ENCODE measurements at places on chromosomes 5 and 9. TPM values are rescaled to one million over a fixed set of nuclear protein-coding genes. Genes with fewer than 3 reads are reported as not detected.

The PCDHB12 gene
- polyA plus RNA-seq, result 0.13 TPM

The C9 gene
- polyA plus RNA-seq, result not detected

The MSX2 gene
- 1.4 TPM for polyA plus RNA-seq

The ELAVL2 gene
- 0.28 TPM for polyA plus RNA-seq

The CFAP90 gene
- not detected for polyA plus RNA-seq

DNA sequence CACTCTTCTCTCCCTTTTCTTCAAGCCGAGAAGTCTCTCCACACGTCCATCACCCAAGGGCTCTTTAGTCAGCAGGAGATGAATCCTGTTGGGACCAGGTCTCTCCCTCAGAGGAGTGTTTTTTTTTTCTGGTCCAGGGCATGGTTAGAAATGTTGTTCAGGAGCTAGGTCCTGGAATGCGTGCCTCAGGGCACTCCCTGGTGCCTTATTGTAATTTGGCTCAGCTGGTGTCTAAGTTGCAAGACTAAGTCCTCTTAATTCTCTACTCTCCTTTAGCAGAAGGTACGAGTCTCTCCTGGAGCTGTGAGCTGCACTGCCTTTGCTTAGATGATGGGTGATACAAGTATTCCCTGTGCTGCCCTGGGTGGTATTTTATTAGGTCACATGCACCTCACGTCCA lies 111.9 kb downstream of the CNTLN start:
- DNase-seq, result no peak

GRCh38 chr9:117919538-117919937 lies 215.3 kb downstream of the TLR4 start:
- DNase-seq, result no peak

- peak; percentile 16 for DNase-seq
Observed at GRCh38 chr9:18362901-18363685, 110.9 kb upstream of the ADAMTSL1 start.

DNA sequence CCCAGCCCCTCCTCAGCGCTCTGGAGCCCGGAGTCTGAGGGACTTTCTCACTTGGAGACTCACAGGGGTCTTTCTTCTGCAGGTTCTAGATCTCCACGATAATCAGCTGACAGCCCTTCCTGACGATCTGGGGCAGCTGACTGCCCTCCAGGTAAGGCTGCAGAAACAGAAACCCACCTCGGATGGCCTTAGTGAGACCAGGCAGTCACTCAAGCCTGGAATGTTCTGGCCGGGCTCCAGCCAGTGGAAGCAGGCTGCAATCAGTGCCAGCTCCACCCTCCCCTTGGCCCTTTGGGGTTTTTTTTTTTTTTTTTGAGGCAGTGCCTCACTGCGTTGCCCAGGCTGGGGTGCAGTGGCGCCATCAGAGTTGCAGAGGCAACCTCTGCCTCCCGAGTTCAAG lies 7.6 kb downstream of the LRSAM1 start:
- DNase-seq, result no peak

DNA sequence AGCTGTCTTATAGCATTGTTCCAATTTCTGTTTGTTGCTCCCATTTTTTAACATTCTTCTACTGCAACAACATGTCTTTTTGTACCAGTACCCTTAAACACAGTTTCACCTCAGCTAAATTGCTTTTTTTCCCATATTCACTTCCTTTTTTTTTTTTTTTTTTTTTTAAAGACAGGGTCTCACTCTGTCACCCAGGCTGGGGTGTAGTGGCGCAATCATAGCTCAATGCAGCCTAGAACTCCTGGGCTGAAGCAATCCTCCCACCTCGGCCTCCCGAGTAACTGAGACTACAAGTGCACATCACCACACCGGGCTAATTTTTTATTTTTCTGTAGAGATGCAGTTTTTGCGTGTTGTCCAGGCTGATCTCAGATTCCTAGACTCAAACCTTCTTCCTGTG lies 161.3 kb downstream of the NIPBL start:
- DNase-seq, result no peak

- DNase-seq, result no peak
Observed at GRCh38 chr5:131324303-131324702, 60.5 kb downstream of the CDC42SE2 start.

DNA sequence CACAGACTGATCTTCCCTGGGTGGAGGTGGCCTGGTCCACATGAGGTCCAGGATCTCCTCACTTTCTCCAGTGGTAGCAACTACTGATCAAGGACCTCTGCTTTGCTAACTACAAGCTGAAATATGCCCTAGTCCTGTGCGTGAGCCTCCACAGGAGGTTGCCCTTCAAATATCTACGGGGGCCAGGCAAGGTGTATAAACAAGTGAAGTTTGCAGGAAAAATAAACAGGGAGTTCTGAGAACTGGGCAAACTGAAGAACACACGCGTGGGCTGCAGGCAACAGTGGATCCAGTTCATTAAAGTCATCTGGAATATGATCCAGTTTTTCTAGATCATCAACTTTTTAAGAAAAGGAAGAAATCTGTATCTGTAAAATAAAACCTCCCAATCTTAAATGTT lies 167.5 kb upstream of the NR3C1 start:
- DNase-seq, result no peak

DNA sequence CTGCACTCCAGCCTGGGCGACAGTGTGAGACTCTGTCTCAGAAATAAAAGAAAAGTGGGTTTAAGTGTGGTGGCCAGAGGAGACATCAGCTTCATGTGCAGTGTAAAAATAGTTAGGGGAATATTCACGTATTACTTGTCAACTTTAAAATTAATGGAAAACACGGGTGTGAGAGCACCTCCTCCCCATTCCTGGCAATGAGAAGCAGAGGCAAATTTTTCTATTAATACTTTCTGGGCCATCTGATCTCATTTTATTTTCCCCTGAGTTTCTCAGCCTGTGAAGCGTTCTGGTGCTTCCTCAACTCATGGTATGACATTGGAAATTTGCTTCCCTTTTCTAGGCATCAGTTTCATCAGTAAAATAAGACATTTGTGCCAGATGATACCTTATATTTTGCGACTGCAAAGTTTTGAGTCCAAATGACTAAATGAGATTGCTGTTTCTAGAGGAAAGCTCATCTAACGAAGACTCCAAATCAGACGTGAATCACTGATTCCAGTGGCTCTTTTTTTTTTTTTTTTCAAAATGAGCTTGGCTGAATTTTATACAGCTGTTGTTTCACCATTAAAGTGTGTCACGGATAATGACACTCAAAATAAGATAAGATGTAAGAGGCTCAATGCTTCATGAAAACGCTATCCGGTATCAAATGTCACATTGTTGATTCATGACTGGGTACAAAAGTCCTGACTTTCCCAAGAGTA lies 104.6 kb downstream of the MSX2 start:
- peak; percentile 71 for DNase-seq

DNA sequence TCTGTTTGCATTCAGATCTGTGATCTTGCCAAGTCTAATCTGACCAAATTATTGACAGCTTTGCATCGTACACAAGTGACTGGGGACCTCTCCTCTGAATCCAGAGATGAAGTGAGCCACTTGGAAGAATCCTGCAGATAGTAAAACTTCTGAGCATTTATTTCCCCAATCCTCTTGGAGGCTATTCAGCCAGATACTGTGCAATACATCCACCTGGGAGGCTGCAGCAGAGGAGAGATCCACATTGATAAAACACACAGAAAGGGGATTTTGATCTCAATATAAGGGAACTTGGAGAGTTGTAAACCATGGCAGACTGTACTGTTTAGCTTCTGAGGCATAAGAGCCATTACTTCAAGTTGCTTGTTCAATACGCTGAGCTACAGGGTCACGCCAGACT lies 654.6 kb downstream of the MTRR start:
- no peak for DNase-seq

DNA sequence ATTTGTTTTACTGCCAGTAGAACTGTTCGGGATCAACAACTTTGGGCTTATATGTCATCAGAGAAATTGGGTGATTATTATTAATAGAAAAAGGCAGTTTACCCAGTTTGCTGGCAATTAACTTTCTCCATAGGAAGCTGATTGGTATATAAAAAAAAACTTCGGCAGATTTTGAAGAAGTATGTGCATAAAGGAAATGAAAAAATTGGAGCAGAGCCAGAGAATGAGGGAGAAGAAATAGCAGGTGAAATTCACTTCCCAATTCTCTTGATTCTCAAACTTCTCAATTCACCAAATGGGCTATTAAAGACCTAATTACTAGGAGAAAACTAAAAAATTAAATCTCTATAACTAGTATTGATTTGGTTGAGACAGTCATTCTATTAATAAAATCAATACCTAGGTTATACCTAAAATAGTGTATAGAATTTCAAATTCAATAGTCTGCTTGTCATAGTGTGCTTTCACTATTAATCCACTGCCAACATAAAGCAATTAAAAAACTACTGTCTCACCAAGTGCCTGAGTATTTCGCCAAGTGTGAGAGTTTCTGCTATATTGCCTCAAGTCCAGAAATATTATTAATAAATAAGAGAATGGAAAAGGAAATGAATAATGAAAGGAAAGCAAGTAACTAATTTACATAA lies 47.5 kb downstream of the STX17 start:
- DNase-seq, result no peak

- DNase-seq, result no peak
Observed at GRCh38 chr5:159052401-159053011, 47.2 kb downstream of the EBF1 start.

DNA sequence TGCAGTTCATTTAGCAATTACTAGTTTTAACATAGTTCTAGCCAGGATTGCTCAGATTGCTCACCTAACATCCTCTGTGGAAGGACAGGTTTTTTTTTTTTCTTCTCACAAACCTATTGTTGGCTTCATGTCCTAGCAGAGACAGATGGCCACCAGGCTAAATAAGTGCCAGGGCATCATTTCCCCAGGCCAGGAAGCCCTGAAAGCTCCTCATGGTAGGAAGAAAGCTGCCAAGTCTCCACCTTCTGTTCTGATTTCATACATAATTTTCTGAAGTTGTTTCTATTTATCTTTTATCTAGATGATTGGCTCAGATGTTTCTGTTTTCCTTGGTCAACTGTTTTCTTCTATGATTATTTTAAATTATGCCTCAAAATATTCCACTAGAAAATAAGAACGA lies 31.0 kb downstream of the EFCAB9 start:
- DNase-seq, result no peak

GRCh38 chr5:1366514-1366913 lies 21.6 kb upstream of the CLPTM1L start:
- no peak for DNase-seq

DNA sequence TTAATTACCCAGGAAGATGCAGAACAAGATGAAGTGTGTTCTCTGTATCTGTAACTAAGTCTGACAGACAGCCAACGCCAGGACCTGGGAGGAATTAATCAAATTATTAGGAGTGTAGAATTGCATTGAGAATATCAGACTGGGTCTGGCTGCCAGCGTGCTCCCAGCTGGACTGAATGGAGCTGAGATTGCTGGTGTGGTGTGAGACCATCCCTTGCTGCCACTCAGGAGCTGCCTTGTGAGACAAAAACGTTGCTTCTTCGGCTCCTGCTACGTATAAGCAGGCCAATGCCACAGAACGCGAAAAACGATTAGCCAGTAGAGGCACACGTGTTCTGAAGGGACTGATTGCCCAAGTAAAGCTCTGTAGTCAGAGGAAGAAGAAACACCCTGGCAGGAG lies 66.8 kb downstream of the AMBP start:
- no peak for DNase-seq

Data from BJ (cell line).